ENCODE measurements at places on chromosomes 5 and 9. TPM values are rescaled to one million over a fixed set of nuclear protein-coding genes. Genes with fewer than 3 reads are reported as not detected.

DNA sequence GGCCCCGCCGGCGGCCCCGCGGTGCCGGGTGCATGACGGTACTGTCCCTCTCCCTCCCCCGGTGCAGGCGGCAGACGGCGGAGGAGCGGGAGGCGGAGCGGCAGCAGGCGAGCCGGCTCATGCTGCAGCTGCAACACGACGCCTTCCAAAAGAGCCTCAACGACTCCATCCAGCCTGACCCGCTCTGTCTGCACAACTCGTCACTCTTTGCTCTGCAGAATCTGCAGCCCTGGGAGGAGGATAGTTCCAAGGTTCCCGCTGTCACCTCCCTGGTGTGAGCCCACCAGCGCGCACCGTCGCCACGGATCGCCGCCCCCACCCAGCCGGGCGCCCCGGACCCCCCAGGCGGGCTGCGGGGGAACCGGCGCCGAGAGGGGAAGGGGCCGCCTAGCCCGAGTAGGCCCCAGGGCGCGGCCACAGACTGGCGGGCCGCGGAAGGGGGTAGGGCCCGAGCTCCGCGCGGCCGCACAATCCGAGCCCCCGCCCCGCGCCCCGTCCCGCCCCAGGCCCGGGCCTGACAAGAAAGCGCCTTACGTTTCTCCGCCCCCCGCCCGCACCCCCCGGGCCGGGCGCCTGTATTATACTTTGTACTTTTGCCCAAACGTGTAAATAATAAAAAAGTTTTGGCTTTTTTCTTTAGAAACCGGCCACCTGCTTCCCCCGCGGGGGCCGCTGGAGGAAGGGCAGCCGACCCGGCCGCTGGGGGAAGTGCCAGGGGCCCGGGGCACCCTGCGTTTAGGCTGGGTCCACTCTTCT is 2.5 kb downstream of the TLX3 start:
- DNase-seq: no peak

- no peak for DNase-seq
Observed at GRCh38 chr5:10984021-10984715, 223.1 kb upstream of the DAP start.

DNA sequence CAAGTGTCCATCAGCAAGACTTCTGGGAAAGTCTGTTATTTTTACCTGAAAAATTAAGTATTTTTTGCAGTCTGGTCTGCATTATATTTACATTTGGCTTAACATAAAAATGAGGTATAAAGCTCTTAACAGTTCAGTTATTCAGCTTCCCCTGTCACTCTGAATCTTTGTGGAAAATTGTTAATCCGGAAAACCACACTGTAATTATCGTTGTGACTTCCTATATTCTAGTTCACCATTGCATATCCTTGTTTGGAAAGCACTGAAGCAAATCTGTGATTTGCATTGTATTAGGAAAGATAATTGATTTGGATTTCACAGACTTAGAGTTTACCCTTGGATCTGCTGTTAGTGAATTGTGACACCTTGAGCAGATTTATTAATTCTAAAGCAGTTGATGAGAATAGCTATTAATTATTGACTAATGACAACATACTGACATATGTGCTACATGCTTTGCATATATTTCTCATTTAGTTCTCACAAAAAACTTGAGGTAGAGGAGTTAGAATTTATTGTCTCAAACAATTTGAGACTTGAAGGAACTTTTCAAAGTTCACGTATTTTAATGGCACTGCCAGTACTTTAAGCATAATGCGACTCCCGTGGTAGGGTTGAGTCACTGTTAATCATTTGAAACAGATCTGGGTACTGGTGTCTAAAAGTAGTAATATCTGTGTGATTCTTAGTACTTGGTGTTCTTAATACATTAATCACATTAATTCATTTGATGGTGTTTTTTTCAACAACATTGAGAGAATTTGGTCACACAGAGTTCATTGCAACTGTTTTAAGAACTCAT is 71.8 kb upstream of the LRRC70 start:
- DNase-seq: no peak

SLC25A48 gene
- 1.4 TPM for total RNA-seq

- no peak for DNase-seq
Observed at GRCh38 chr5:151154931-151155774, 2.4 kb downstream of the ANXA6 start.

- DNase-seq: no peak
Observed at GRCh38 chr5:59873113-59873512, 20.4 kb downstream of the PDE4D start.

NFIB gene
- total RNA-seq: 23.1 TPM

SARDH gene
- 7.2 TPM for total RNA-seq

FOXD4L3 gene
- total RNA-seq: not detected

NOL8 gene
- total RNA-seq: 60.5 TPM

GRCh38 chr9:7210854-7211637 is 453.3 kb downstream of the KDM4C start:
- DNase-seq: no peak

SLC4A9 gene
- 0.81 TPM for total RNA-seq

DNA sequence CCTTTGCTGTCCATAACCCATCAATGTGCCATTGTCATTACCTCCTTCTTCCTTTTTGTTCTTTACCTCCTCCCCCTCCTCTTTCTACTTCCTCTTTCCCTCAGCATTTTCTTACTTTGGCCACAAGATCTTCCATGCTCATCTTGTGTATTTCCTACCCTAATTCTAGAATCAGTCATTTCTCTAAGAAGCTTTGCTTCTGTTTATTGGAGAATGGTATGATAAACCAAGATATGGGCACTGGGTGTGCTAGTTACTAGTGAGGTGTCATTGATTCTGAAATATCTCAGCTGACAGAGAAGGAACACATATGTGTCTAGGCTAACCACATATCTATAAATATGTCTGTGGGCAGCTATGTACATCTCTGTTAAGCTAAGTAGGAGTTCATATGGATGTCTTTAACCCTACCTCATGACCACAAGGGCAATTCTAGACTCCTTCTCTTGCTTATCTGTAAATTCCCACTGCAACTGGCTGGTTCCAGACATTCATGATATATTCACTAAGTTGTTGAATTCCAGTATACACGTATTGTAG is 2051.3 kb upstream of the CDH9 start:
- DNase-seq: no peak

GRCh38 chr9:2727966-2728613 is 10.8 kb downstream of the KCNV2 start:
- peak; percentile 71 for DNase-seq

DNA sequence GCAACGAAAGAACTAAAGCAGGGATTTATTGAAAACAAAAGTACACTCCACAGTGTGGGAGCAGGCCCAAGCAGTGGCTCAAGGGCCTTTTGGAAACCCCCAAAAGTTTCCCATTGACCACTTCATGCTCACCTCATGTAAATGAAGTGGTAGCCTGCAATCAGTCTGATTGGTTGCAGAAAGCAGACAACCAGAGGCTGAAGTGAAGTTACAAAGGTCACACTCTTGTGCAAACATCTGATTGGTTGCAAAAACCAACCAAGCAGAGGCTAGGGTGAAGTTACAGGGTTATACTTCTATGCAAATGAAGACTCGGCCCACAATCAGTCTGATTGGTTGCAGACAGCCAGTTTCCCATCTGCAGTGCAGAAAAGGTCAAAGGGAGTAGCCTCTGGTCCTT is 258.0 kb downstream of the YTHDC2 start:
- no peak for DNase-seq

GRCh38 chr5:94433397-94434163 is 184.8 kb downstream of the KIAA0825 start:
- no peak for DNase-seq

GRCh38 chr9:111715471-111715870 is 54.1 kb downstream of the GNG10 start:
- DNase-seq: no peak

GRCh38 chr5:1881098-1881572 is 1.6 kb downstream of the IRX4 start:
- no peak for DNase-seq

- no peak for DNase-seq
Observed at GRCh38 chr9:114804505-114804904, 1.3 kb downstream of the TNFSF15 start.

FOXD4 gene
- total RNA-seq: 1.2 TPM

DNA sequence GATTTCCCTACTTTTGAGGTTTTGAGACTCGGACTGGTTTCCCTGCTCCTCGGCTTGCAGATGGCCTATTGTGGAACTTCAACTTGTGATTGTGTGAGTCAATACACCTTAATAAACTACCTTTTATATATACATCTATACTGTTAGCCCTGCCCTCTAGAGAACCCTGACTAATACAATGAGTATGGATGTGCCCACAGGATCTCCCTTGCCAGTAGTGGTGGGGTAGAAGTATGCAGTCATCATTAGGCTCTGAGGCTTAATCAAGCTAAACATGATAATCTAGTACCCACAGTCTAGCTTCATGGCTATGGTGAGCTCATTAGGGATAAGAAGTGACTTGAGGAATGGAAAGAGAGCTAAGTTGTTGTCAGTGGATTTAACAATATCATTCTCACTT is 412.8 kb upstream of the PTGER4 start:
- no peak for DNase-seq

GRCh38 chr5:95609711-95610110 is 10.2 kb upstream of the GPR150 start:
- DNase-seq: no peak

FOXD1 gene
- total RNA-seq: 12.8 TPM

TAF11L14 gene
- total RNA-seq: not detected

DNA sequence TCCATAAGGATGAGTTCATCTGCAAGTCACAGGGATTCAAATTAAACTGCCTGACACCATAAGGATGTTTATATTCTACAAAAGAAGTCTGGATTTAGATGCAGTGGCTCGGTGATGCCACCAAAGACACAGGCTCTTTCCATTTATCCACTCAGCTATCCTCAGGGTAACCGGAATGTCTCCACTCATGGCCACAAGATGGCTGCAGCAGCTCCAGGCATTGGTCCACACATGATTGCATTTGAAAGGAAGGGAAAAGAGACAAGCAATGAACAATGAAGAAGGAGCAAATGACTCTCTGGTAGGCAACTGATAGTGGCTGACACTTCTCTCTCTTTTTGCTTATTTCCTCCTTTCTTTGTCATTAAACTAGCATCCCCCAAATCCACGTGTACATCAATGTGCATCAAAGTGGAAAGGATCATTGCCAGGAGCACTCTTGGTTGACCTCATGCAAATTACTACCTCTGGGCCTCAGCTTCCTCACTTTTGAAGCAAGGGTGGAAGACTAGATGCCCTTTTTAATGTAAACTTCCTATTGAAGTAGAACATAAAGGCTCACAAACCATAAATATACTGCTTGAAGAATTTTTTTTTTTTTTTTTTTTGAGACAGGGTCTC is 7.2 kb upstream of the SNX30 start:
- DNase-seq: no peak

- peak; percentile 73 for DNase-seq
Observed at GRCh38 chr5:164013077-164013670, 507.8 kb downstream of the MAT2B start.

Data from testis (tissue), 5 donors.